Activated T-cell treated with anti-CD3 and anti-CD28 coated beads, Interleukin-2, amount 50 U/mL, for 4 hours (primary cell): ENCODE measurements at places on chromosomes 6 and 20. TPM values are rescaled to one million over a fixed set of nuclear protein-coding genes. Genes with fewer than 3 reads are reported as not detected.

CCR6 gene
- total RNA-seq = 5.1 TPM

PKIB gene
- total RNA-seq = 0.56 TPM

PNPLA1 gene
- 0.13 TPM for total RNA-seq

ZNF165 gene
- 2.1 TPM for total RNA-seq

STK4 gene
- 134 TPM for total RNA-seq

FAM209B gene
- total RNA-seq = 1.1 TPM

SALL4 gene
- total RNA-seq = 0.22 TPM

SMPDL3A gene
- not detected for total RNA-seq

PPP1R14C gene
- total RNA-seq = 0.18 TPM

NOX3 gene
- not detected for total RNA-seq

ULBP2 gene
- 0.87 TPM for total RNA-seq

SLC17A2 gene
- 0.33 TPM for total RNA-seq

RIPOR3 gene
- total RNA-seq = 0.63 TPM

OR2B6 gene
- not detected for total RNA-seq

VSTM2L gene
- total RNA-seq = 0.33 TPM

SAMD10 gene
- total RNA-seq = 17.4 TPM

VWA7 gene
- total RNA-seq = 1.4 TPM

PPP1R3G gene
- total RNA-seq = not detected

WFDC6 gene
- total RNA-seq = not detected

TRIM10 gene
- not detected for total RNA-seq

COL11A2 gene
- total RNA-seq = 0.48 TPM

GTSF1L gene
- total RNA-seq = not detected

PRND gene
- total RNA-seq = not detected

BTNL2 gene
- total RNA-seq = not detected

MUC21 gene
- total RNA-seq = not detected

HLA-A gene
- 1,756 TPM for total RNA-seq
